ENCODE measurements at places on chromosomes 12 and 14. TPM values are rescaled to one million over a fixed set of nuclear protein-coding genes. Genes with fewer than 3 reads are reported as not detected.
A peak's percentile ranks its signal among the peaks of the same experiment; 100 is the strongest.

The PZP gene
- not detected for polyA plus RNA-seq

The LBHD2 gene
- not detected for polyA plus RNA-seq

GRCh38 chr14:92638904-92639303 is 109.5 kb downstream of the LGMN start:
- peaks cover 2% of the 10 kb centered on the region for H3K27me3 ChIP-seq
- H3K27ac ChIP-seq: peak overlapping the region; percentile 71
- H3K4me3 ChIP-seq: no peak overlapping the region
- DNase-seq: no peak

The GDF11 gene
- polyA plus RNA-seq: 0.64 TPM

GRCh38 chr14:80136358-80136757 is 74.9 kb downstream of the DIO2 start:
- no peaks in the 10 kb centered on the region for H3K27me3 ChIP-seq
- DNase-seq: no peak
- no peak overlapping the region for H3K27ac ChIP-seq
- no peaks in the 10 kb centered on the region for H3K4me1 ChIP-seq

The AICDA gene
- not detected for polyA plus RNA-seq

DNA sequence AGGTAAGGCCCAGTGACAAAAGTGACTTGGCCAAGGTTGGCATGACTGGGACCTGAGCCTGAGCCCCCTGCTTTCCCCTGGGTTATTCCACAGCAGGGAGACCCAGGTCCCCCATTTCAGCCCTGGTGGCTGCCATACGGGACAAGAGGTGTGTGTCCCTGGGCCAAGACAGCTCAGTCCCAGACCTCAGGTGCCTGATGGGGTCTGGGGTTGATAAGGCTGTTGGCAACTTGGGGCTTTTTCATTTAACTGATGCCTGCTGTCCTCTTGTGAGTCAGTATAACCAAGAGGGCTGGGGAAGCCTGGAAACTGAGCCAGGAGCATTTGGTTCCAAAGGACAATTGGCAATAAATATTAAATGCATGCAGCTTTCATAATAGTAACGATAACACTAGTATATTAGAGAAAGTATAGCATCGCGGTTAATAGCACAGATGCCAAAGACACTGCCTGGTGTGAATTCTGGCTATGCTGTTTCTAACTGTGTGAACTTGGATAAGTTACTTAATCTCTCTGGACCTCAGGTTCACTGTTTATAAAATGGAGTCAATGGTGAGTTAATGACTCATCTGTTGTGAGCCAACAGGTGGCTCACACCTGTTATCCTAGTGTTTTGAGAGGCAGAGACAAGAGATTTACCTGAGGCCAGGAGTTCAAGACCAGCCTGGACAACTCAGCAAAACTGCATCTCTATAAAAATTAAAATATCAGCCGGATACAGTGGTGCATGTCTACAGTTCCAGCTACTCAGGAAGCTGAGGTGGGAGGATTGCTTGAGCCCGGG is 898 bp downstream of the SDSL start:
- H3K27me3 ChIP-seq: peaks cover 5% of the 10 kb centered on the region
- no peak for DNase-seq
- no peak overlapping the region for H3K4me3 ChIP-seq
- H3K27ac ChIP-seq: no peak overlapping the region
- no peaks in the 10 kb centered on the region for H3K36me3 ChIP-seq

DNA sequence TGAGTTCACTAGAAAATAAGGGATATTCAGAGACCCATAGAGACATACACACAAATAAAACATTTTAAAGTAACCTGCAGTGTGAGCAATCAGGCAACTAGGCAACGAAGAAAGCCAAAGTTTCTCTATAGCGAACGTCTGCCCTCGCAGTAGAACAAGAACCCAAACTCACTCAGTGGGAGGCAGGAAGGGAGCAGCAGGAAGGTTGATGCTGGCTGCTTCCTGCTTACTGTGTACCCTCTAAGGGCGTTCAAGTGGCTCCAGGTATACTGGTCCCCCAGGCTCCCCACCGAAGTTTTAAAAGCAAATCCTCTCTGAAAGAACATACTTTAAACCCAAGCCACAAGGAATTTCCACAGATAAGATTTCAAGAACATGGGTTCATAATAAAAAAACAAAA is 249.3 kb downstream of the FOXN3 start:
- peaks cover 35% of the 10 kb centered on the region for H3K4me1 ChIP-seq
- peaks cover 7% of the 10 kb centered on the region for H3K27me3 ChIP-seq
- no peak for DNase-seq
- no peak overlapping the region for H3K4me3 ChIP-seq
- H3K36me3 ChIP-seq: peaks cover 12% of the 10 kb centered on the region

DNA sequence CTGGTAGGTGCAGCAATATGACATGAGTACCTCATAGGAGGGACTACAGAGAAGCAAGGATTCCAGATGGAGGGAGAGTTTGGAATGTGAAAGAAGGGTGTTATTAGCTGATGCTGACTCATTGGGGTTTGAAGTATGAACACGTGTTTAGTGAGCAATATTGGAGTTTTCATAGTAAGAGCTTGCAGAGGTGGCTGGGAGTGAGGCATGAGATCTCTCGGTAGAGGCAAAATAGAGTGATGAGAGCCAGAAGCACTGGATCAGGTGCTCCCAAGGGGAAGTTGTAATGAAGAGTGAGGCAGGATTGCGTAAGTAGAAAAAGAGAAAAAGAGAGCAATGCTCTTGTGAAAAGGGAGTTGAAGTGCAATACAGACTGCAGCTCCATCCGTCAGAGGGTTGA is 42.1 kb downstream of the MGST1 start:
- no peaks in the 10 kb centered on the region for H3K27me3 ChIP-seq
- DNase-seq: no peak
- H3K4me1 ChIP-seq: no peaks in the 10 kb centered on the region
- H3K4me3 ChIP-seq: no peak overlapping the region
- no peaks in the 10 kb centered on the region for H3K36me3 ChIP-seq

The MYF6 gene
- not detected for polyA plus RNA-seq

GRCh38 chr12:130952171-130952954 is 1.3 kb upstream of the ADGRD1 start:
- H3K4me1 ChIP-seq: no peaks in the 10 kb centered on the region
- no peaks in the 10 kb centered on the region for H3K36me3 ChIP-seq
- no peaks in the 10 kb centered on the region for H3K27me3 ChIP-seq
- no peak overlapping the region for H3K4me3 ChIP-seq

The SLC25A21 gene
- polyA plus RNA-seq: not detected

GRCh38 chr12:74129702-74130101 is 407.9 kb upstream of the ATXN7L3B start:
- no peak overlapping the region for H3K4me3 ChIP-seq
- H3K4me1 ChIP-seq: no peaks in the 10 kb centered on the region
- no peak overlapping the region for H3K27ac ChIP-seq
- H3K27me3 ChIP-seq: no peaks in the 10 kb centered on the region
- no peak for DNase-seq
